ENCODE measurements at places on chromosomes 11 and 22.

- no peak for DNase-seq
These were observed 44.1 kb downstream of the PAX6 start for GRCh38 chr11:31767066-31767465.

GRCh38 chr11:30089921-30090320 lies 73.1 kb upstream of the KCNA4 start:
- DNase-seq, result no peak

DNA sequence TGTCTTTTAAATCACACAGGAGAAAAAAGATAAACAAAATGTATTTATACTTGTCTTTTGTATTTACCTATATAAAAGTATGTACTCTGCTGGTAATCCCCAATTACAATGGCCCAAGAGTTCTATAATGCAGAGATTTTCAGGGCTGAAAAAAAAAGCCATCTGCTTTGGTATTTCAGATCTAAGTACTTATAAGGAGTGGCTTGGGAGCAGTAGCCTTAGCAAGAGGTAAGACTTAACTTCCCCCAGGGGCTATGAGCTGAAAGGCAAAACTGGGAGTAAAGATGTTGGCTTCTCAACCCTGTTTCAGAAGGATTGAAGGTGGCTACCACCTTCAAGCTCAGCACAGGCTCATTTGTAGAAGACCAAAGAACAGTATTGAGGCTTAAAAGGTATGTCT lies 35.3 kb upstream of the EP300 start:
- DNase-seq, result no peak

DNA sequence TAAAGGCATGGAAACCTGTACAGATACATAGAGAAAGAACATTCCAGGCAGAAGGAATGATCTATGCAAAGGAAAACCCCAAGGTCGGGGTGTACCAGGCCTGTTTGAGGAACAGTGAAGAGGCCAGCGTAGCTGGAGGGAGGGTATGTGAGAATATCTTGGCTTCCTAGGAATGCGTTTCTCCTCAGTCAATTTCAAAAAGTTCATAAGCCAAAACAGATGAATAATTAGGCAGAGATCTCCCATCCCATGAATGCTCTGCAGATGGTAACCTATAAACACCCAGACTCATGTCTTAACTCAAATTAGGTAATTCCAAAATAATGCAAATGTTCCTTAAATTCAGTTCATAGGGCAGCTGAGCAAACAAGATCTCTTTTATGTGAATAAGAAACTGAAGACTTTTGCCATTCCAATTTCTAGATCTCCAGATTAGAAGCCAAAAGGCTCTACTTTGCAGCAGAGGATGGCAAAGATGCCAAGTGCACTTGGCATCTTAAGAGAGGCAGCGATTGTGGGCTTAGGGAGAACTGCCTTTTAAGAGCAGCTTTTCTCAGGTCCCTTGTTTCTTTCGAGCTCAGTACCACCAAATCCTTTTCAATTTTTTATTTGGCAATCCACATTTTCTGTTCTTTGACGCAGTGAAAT lies 13.2 kb downstream of the FAM118B start:
- DNase-seq, result no peak

GRCh38 chr11:27904358-27905055 lies 203.4 kb downstream of the KIF18A start:
- DNase-seq, result no peak

DNA sequence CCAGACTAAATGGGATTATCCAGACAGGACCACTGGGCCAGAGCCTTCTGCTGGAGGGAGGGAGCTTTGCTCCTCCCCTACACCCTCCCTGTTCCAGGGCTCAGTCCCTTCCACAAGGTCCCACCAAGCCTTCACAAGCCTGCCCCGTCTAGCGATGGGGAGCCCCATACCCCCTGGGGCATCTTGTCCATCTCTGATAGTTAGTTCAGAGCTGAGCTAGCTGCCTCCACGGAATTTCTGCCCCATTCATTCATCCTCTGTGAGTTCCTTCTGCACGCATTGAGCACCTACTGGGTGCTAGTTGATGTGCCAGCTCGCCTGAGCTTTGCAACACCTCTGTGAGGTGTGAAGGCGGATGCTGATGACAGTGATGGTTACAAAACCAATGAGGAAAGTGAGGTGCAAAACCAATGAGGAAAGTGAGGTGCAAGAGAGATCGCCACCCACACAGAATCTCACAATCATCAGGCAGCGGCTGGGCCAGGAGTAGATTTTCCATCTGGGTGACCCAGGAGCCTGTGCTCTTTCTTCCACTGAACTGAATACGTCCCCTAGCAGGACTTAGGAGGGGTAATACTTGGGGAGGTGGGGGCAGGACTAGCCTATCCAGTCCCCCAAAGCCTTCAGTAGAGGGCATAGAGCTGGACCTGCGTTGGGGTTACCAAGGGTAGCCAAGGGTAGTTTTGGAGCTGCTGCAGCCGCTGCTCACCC lies 21.5 kb upstream of the CBX7 start:
- no peak for DNase-seq

DNA sequence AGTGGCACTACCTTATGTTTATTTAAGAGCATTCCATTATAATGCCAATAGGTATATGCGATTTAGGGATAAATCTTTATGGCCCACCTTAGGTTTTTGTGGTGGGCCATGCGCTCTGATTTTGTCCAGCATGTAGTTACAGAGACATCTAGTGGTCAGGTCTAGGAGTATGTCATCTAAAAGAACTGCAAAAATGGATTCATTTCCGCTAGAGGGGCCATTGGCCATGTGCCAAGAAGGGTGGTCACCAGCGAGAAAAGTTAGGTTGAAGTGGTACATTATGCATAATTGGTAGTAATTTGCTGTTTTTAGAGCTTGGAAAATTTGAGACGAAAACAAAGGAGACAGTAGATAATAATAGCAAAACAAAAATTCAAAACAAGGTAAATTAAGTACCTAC lies 27.7 kb downstream of the LRRC4C start:
- no peak for DNase-seq

GRCh38 chr11:13343067-13343466 lies 65.5 kb downstream of the BMAL1 start:
- DNase-seq, result no peak

Measured in stimulated activated CD4-positive, alpha-beta T cell treated with anti-CD3 and anti-CD28 coated beads, Interleukin-15, amount 100 ng/mL, for 1 hour (primary cell).